ENCODE measurements at places on chromosomes 2 and 18. TPM values are rescaled to one million over a fixed set of nuclear protein-coding genes. Genes with fewer than 3 reads are reported as not detected.

The ERBB4 gene
- 2.5 TPM for total RNA-seq

The PROKR1 gene
- not detected for total RNA-seq

DNA sequence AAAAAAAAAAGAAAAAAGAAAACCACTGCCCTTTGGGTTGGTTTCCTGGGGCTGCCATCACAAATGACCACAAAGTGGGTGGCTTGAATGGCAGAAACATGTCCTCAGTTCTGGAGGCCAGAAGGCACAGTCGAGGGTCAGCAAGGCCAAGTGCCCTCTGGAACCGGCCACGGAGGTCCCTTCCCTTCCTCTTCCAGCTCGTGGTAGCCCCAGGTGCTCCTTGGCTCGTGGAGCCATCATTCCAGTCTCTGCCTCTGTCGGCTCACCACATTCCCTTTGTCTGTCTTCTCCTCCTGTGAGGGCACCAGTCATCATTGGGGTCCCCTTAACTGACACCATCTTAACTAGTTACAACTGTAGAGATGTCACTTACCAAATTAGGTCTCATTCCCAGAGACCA is 8.5 kb upstream of the NFATC1 start:
- DNase-seq, result no peak

DNA sequence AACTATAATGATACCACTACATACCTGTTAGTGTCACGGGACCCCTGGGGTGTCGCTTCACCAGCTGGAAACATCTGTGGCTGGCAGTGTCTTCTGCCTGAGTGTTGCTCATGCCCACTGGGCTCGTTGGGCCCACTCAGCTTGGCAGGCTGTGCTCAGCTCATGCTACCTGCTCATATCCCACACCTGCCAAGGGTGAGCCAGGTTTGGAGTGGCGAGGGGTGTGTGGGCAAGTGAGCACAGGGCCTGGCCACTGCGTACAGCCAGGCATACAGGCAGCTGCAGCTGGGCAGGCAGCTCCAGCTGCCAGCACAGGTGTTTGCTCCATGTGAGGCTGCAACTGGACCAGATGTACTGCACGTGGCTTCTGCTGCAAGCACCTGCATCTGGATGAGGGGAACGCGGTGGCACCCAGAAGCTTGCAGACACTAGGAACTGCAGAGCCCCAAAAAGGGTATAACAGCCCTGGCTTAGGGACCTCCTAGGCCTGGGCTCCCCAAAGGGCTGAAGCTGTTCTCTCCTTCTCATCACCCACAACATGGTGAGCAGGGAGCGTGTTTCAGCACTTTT is 70.1 kb downstream of the SUCLG1 start:
- DNase-seq, result no peak

DNA sequence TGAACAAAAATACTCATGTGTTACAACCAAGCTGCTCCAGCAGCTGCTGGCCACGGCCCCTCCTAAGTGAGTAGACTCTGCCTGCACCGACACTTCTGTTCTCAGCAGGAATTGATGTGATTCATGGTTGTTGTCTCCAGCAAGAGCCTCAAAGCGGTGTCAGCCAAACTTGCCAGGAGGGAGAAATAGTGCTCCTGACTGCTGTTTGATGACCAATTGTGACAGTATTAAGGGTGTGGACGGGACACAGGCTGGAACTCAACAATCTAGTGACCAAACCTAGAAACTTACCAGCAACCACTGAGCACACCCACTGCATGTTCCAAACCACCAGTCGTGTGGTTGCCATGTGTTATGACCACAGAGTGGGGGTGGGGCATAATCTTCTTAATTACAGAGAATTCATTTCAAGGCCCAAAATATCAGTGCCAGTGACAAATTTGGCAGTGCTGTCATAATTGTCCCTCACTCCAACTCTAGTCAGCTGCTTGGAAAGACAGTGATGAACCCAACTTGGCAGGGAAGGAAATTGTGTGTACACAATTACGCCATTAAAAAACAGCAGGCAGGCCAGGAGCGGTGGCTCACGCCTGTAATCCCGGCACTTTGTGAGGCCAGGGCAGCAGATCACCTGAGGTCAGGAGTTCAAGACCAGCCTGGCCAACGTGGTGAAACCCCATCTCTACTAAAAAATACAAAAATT is 30.4 kb downstream of the FBLN7 start:
- no peak for DNase-seq

The HRH4 gene
- not detected for total RNA-seq

Data from osteocyte (in vitro differentiated cells).